ENCODE measurements at places on chromosomes 3 and 15.

GRCh38 chr15:66948294-66948693 is 117.1 kb upstream of the SMAD3 start:
- DNase-seq: no peak

DNA sequence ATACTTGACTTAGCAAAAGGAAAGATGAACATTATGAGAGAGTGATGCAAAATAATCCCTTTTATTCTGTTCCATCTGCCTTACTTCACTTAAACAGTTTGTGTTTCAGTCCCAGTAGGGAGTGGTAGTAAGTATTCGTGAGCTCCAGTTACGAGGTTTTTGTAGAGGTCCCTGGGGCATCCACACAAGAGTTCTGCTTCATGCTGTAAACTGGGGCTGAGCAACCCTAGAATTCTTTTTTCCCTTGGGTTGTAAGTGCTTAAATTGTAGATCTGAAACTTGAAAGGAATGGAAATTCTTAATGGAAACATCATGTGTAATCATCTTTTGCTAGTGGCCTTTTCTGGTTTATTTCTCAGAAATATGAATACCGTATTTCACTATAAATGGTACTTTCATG is 79.5 kb downstream of the SEMA6D start:
- no peak for DNase-seq

GRCh38 chr15:81015621-81016488 is 15.1 kb downstream of the TLNRD1 start:
- DNase-seq: no peak

DNA sequence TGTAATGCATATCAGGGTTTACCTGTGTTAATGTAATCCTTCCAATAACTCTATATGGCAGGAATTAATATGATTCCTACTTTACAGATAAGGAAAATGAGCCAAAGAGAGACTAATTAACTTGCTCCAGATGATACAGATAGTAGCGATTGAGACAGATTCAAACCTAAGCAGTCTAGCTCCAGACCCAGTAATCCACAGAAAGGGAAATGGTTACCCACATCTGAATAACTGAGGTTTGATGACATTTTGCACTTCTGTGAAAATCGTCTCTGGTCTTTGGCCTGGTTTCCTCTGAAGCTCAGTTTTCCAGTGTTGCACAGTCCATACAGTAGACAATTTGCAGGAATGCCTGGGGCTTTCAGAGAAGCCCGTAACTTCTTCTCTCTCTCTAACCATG is 177.1 kb upstream of the UMPS start:
- no peak for DNase-seq

DNA sequence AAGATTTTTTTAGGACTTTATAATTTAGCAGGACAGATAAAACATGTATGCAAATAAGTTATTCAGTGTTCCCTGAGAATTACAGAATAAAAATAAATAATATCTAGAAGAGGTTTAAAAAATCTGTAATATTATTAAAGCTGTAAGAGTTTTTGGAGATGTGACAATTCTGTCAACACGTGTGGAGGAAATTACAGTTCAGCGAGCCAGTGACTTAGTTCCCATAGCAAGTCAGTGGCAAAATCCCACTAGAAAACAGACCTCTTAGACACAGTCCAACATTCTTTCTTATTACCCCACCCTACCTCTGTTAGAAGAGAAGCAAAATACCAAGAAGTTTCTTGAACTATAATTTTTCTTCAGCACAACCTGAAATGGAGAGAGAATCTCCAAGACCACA is 16.2 kb upstream of the DENND6A start:
- no peak for DNase-seq

DNA sequence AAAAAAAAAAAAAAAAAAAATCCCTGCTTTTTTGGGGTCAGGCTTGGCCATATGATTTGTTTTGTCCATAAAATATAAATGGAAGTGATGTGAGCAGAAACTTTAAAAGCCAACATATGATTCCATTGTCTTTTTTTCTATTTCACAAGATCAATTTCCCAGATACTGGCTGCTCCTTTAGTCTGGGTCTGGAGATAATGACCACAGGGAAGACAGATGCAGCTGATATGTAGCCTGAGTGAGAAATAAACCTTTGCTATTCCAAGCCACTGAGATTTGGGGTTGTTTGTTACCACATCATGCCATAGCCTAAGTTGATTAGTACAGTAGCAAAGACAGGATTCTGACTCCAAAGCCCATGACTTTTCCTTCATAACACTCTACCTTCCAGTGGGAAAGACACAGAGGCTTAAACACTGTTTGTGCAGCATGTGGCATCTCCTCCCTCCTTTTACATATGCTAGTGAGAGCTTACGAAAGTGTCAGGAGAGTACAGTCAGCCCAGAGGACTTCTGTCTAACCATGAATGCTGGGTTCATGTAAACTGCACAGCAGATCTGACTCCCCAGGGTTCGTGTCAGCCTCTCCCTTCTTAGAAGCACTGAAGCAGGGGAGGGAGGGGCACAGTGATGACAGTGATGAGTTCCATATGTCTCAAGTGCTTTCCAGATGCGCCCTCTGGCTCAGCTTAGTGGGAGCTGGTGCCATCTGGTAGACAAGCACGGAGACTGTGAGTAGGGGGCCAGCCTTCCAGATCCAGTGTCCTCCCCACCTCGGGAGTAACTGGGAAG is 36.7 kb upstream of the SLC7A14 start:
- DNase-seq: peak; percentile 16

GRCh38 chr15:83470887-83471286 is 23.7 kb downstream of the SH3GL3 start:
- DNase-seq: no peak

- DNase-seq: no peak
Observed at GRCh38 chr15:51288143-51289065, 50.0 kb downstream of the CYP19A1 start.

DNA sequence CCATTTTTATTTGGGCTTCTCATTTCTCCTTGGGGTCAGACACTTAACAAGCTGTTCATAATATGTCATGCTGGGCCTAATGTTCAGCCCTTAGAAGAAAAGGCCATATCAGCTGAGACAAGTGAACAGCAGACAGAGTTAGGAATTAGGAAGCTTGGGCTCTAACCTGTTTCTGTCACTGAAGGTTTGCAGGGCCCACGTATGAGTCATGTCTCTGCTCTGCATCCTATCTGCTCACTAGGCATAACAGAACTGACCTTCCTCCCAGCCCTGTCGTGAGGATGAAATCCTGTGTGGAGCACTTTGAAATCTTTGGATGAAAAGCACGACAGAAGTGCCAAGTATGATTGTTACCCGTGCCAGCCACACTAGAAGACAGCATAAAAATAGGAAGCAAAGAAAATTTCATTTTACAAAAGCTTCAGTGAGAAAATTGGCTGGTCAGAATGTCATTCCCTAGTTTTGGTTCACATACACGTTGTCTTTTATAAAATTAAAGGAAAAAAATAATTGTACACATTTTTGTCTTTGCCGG is 26.5 kb upstream of the CD47 start:
- no peak for DNase-seq

- DNase-seq: no peak
Observed at GRCh38 chr15:68819495-68820294, 1.0 kb downstream of the ANP32A start.

DNA sequence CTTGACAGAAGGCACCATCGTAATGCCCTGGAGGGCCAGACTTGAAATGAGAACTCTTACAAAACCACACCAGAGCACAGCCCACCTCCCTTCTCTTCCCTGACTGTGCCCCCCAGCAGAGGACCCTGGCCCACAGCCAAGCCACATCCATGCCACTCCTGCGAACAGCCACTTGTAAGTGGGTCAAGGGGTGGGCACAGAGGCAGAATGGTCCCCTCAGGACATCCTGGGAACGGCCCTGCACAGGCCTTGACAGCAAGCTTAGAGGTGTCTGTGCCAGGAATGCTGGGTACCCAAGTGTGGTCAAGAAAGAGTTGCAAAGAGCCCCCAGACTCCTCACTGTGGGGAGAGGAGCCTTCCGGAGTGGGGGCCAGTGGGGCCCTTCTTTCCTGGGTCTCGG is 33.3 kb downstream of the HCN4 start:
- DNase-seq: no peak

DNA sequence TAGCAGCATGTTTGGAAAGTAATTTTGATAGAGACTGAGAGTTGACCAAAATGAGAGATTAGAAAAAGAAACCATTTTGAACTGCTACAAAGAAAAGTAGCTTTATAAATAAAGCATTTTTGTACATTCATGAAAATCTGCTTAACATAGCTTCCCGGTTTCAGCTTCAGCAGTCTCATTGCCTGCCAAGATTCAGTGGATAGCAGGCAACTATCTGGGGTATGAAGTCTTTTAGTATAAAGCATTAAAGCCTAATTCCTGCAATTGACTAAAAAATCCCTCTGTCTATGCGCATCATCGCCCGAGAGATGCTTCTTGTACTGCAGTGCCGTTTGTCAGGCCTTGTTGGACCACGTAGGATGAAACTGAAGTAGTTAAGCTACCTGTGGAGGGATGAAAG is 588.4 kb downstream of the NAALADL2 start:
- DNase-seq: no peak

- no peak for DNase-seq
Observed at GRCh38 chr15:80822676-80823075, 43.5 kb downstream of the CEMIP start.

DNA sequence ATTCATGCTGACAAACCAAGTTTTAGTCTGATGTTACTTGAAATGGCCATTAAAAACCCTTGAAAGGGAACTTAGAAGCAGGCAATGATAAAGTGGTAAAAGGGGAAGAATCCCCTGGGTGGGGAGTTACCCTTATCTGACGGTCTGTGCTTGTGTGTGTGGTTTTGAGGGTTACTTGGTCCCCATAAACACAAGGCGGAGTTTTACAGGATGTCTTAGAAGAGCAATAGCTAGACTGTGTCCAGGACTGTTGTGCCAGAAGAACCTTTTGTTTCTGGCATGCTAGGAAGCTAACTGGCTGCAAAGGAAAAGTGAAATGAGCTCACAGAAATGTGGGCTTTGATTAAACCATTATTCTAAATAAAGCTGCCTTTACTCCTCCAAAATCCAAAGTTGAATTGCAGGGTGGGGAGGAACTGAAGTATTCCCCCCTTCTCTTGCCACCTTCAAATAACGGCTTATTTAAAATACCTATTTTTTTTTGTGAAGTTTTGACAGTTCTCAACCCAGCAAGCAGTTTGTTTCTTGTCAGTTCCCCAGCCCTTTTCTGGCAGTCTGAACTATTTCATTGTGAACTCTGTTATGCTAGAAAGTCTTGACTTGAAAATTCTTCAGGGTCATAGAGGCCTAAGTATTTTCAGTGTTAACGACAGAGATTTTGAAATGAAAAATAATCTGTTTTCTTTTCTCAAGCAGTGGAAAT is 443.5 kb downstream of the OTOL1 start:
- DNase-seq: no peak

DNA sequence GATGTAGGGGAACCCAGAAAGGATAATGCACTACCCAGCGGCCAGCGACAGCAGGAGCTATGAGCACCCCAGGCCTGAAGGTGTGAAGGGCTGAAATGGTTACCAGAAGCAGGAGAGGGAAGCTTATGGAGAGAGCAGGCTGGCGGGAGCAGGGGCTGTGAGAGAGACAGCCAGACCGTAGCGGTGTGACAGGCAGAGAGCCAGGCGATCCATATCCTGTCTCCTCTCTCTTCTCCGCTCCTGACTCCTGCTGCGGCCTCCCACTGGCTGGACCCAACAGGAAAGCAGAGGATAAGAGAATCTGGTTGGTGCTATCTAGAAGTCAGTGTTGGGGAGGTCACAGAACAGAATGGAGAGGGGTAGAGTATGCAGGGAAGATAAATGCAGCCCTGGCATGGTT is 49.9 kb downstream of the BTD start:
- DNase-seq: no peak

DNA sequence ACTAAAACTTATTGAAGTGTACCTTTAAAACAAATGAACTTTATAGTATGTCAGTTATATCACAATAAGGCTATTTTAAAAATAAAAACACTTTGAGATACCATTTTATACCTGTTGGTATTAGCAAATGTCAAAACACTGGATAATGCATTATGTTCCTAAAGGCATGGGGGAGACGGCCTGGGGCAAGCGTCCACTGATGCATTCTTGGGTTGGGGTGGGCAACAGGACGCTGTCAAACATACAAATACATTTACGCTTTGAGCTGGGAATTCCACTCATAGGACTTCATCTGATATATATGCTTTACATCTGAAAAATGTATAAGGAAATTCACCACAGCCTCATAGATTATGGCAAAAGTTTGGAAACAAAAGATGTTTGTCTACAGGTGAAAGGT is 7.6 kb upstream of the GATA2 start:
- DNase-seq: no peak

DNA sequence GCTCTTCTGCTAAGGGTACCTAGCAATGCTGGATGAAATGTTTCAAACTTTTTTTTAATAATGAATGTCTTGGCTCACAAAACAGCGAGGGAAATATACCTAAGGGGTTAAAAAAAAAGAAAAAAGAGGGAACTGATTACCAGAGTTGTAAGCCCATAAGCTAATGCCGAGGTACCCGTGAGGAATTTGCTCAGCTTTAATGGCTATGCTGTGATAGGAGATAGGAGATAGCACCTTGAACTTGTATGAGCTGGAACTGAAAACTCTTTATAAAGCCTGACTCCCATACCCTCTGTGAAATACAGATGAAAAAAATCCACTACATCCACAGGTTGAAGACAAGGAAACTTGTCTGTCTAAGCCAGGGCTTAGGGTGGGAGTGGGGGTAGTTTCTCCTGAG is 13.9 kb downstream of the GRAMD1C start:
- DNase-seq: no peak

GRCh38 chr3:32848215-32848614 is 30.4 kb downstream of the TRIM71 start:
- no peak for DNase-seq

DNA sequence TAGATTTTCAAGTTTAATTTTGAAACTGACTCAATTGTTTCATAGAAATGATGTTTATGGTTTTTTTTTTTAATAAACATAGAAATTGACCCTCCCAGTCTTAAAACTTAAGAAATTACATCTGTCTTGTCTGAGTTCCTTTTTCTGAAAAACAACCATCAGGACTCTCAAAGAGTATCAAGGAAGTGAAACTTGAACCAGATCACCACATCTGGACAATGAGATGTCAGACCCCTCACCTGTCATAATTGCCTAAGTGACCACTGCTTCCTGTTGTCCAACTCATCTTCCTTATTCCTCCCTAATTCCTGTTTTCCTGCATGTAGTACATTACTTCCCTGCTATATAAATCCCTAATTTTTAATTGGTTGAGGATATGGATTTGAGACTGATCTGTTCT is 441.5 kb upstream of the ARHGEF26 start:
- no peak for DNase-seq

DNA sequence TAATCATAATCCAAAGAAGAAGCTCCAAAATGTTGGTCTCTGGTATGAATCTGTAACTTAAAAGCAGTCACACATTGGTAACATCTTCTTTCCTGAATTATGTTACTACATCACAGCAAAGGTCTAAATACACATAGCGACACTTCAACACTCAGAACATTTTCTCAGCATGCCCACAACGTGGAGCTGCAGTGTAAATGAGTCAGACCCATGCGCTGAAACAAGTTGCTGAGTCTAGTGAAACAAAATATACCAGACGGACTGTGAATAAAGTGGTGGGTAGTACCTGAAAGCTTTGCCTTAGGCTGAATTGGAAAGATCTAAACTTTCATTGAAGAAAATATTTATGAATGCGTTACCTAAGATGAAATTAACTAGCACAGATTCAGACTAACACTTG is 33.2 kb upstream of the GOLGA8B start:
- no peak for DNase-seq

- no peak for DNase-seq
Observed at GRCh38 chr15:67779549-67780111, 45.7 kb upstream of the SKOR1 start.

GRCh38 chr3:121871430-121871829 is 22.8 kb upstream of the SLC15A2 start:
- DNase-seq: no peak

- no peak for DNase-seq
Observed at GRCh38 chr3:112109322-112109721, 23.1 kb downstream of the C3orf52 start.

- DNase-seq: no peak
Observed at GRCh38 chr3:30641416-30642251, 35.2 kb downstream of the TGFBR2 start.
